ENCODE measurements at places on chromosomes 12 and 14. TPM values are rescaled to one million over a fixed set of nuclear protein-coding genes. Genes with fewer than 3 reads are reported as not detected.

- DNase-seq = no peak
These were observed 15.8 kb upstream of the GCH1 start for GRCh38 chr14:54918427-54918826.

GRCh38 chr12:48106681-48107613 lies 1.1 kb upstream of the SENP1 start:
- no peak for DNase-seq

GRCh38 chr14:101869217-101869616 lies 95.2 kb upstream of the DYNC1H1 start:
- DNase-seq = no peak

DNA sequence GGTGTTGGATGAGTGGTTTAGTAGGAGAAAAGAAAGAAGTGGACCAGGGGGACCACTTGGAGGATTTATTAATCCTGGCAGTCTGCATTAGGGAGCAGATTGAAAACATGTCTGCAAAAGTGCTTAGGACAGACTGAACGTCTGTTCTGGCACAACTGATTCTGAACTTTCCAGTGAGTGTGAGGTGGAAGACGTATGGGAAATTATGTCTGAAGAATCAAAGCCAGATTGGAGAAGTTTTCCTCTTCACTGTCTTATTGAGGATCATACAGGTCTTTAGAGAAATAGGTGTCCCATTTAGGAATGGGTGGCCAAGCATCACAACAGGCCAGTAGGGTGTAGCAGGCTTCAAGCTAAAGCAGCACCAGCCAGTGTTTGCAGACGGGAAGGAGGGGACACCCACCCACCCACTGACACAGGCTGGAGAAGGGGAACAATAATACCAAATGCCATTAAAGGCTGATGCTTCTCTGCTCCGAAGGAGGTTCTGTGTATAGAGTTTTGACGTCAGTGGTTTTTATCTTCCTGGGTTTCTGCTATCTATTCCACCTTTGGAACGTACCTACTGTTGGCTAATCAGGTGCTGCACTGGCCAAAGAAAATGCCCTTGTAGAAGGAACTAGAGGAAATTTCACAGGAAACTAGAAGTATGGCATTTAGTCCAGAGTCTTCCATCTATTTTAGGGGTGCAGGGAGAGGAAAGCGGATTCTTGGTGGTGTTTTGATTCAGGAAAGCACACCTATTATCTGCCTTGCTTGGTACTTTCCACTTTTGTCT lies 1.8 kb downstream of the SRRM4 start:
- DNase-seq = no peak

Gene SRRM4
- total RNA-seq = not detected
